Lung microvascular endothelial cell (primary cell): ENCODE measurements at places on chromosomes 16 and 17.

GRCh38 chr16:89167425-89167941 lies 4.1 kb upstream of the CDH15 start:
- DNase-seq = peak; percentile 50

- peak; percentile 2 for DNase-seq
Measured at GRCh38 chr16:52095471-52095870, 451.5 kb downstream of the TOX3 start.

DNA sequence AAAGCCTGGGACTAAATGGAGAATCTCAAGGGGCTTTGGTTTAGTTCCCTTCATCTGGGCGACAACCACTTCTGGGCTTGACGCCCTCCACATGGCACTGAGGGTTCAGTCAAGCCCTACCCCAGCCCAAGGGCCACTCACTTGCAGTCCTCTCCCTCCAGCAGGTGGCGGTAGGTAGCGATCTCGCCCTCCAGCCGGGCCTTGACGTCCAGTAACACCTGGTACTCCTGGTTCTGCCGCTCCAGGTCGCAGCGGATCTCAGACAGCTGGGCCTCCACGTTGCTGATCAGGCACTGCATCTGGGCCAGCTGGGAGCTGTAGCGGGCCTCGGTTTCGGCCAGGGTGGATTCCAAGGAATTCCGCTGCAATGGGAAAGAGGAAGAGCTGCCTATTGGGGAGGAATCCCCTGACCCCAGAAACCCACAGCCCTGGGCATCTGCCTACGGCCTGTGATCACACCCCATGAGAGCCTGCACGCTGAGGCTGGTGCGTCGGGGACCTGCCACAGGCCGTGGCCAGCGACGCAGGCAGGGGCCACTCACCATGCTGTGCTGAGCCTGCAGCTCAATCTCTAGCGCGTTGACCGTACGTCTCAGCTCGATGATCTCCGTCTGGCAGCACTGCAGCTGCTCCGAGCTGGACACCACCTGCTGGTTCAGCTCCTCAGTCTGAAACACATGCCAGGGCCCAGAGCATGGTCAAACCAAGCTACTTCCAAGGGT lies 2.7 kb downstream of the KRT36 start:
- DNase-seq = peak; percentile 19

GRCh38 chr16:3088450-3088849 lies 10.6 kb downstream of the ZSCAN10 start:
- no peak for DNase-seq

DNA sequence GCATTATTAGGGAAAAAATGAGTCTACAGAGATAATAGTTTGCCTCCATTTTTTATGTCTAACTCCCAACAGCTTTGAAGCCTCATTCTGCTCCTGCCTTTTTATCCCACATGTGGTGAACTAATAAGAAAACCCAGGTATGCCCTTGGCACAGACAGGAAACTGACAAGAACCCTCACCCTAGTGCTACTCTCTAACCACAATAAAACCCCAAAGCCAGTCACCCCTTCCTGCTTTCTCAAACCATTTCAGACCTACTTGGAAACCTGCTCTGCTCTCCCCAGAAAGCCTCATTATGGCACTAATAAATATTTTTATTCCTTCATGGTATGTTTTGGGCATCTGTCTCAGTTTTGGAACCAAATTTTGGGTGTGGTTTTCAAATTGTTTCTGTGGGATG lies 3.9 kb upstream of the MARVELD3 start:
- no peak for DNase-seq
